Hematopoietic multipotent progenitor cell treated with erythropoietin and hydrocortisone succinate and interleukin-3 and kit ligand, for 17 days (in vitro differentiated cells): ENCODE measurements at places on chromosomes 3 and 15.

DNA sequence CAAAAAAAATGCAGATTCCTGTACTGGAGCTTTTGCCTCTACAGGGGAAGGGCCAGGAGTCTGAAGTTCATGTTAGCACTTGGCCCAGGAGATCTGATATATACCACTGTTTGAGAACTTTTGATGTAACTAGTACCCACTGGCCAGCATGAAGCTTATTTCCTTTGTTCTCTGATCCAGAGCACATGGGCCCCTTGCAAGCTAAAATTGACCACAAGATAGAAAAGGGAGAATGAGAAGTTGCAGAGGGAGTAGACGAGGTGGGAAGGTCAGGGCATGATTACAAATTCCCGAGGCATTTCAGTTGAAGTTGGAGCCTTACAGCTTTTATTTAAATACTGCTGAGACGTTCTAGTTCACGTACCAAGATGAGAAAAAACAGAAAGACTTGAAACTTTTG, 28.2 kb downstream of the TGM4 start:
- DNase-seq, result no peak

DNA sequence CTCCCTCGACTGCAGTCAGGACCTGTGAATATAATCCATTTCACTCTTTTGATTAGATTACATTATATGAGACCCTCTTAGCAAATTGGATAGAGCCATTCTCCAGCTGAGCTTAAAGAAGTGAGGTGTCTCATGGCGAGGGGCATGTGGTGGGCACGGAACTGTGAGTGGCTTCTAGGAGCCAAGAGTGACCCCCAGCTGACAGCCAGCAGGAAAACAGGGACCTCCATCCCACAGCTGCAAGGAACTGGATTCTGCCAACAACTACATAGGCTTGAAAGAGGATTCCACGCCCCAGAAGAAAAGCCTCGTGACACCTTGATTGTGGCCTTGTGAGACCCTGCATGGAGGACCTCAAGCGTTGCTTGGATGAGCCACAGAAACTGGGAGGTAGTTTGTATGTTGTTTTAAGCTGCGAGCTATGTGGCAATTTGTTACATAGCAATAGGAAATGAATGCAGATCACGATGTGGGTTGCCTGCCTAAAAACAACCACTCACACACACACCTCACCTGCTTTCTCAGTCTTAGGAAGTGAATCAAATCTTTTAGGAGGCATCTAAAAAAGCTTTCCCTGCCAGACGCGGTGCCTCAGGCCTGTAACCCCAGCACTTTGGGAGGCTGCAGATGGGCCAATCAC, 84.2 kb upstream of the BHLHE40 start:
- no peak for DNase-seq

GRCh38 chr3:12369598-12369997, 80.7 kb downstream of the PPARG start:
- no peak for DNase-seq

GRCh38 chr15:36709653-36710052, 130.2 kb downstream of the CDIN1 start:
- DNase-seq, result no peak

GRCh38 chr15:47244361-47244760, 472.9 kb upstream of the SEMA6D start:
- DNase-seq, result no peak

GRCh38 chr3:126056681-126057500, 27.0 kb downstream of the SLC41A3 start:
- DNase-seq, result no peak

GRCh38 chr15:29934251-29934650, 112.0 kb upstream of the TJP1 start:
- no peak for DNase-seq

GRCh38 chr3:159455741-159456181, 532.9 kb upstream of the IL12A start:
- no peak for DNase-seq

GRCh38 chr15:95302206-95302605, 1028.3 kb upstream of the NR2F2 start:
- DNase-seq, result no peak

GRCh38 chr3:111963424-111963823, 15.4 kb upstream of the ABHD10 start:
- no peak for DNase-seq

DNA sequence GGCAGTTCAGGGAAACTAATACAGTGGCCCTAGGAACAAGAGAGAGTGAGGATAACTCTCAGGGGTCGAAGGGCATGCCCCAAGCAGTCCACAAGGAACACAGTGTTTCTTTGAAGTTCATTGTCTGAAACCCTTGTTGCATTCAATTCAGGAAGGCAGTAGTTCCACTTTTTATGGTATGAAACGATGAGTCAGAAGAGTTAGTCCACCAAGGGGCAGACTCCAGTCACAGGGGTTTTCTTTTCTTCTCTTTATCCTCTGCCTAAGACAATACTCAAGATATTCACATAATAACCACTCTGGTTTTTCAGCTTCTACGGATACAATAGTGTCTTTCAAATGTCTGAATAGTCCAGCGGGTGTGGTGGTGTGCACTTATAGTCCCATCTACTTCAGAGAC, 23.7 kb upstream of the TICRR start:
- DNase-seq, result no peak
